ENCODE measurements at places on chromosomes 6 and 20.
A peak's percentile ranks its signal among the peaks of the same experiment; 100 is the strongest.

GRCh38 chr20:18587665-18588573 is at the start of gene DTD1:
TSS of gene DTD1 (plus strand) at chr20:18588054. CDS start at chr20:18588073, 19 bp downstream.
- peak; percentile 68 for DNase-seq

GRCh38 chr6:53944543-53944942 is 149.7 kb downstream of the LRRC1 start:
- DNase-seq, result no peak

DNA sequence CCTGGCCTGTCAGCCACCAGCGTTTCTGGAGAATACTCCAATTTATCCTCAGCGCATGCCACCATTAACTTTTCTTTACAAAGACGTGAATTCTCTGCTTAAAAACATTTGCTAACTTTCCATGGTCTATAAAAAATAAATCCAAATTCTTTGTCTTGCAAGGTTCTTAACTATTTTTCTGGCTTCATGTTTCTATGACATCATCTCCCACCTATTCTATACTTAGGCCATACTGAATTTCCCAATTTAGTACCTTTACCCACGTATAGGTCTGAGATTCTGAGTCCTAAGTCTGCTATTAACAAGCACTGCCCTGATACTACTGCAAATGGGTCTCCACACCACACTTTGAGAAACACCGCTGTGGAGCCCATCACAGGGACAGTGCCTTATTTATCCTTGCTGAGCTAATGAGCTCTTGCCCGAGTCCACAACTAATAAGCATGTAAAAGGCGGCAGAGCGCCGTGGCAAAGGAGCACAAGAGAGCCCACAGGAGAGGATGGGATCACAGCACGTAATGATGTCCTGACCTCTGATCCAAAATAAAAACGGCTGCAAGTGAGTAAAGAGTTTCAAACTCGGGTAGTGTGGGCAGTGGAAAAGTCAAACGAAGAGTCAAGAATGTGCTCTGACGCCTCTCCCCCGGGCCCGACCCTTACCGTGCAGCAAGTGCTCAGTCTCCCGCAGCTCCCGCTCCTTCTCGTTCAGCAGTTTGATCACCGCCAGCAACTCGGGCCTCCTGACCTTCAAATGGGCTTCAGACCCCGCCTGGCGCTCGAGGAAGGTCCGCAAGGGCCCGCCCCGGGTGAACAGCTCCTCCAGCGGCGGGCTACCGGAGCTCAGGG is 519 bp downstream of the MTRF1L start:
- DNase-seq, result no peak

DNA sequence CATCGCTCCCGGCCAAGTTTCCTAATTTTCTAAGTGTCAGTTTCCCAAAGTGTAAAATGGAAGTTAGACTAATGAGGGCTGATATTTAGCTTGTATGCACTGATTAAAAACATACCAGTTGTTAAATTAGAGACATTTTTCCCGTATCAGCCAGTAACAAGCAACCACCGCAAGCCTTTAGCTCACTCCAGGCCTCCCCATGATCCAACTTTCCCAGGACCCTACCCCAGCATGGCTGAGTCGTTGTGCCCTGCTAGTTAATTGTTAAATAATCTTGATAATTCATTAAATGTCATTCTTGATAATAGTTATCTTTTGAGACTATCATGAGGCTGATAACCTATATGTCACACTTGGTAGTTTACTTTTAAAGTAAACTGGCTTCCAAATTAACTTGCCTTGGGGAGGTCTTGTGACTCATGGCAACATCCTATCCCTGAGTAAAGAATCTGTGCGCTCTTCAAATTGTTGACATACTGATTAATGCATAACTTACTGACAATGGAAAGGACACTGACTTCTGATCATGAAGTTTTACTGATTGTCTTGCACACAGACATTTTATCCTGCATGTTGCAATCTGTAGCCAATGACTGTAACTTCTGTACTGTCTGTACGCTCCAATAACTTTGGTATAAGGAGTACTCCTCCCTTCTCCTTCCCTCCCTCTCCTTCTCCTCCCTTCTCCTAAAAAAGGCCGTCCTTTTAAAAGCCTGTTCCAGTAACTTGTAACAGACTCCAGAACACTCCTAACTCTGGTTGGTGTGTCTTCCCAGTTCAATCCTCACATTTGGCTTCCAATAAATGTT is 6.3 kb upstream of the GTF3C6 start:
- no peak for DNase-seq

GRCh38 chr20:4135385-4136077 is 120.2 kb upstream of the RNF24 start:
- no peak for DNase-seq

All from stimulated activated CD8-positive, alpha-beta memory T cell treated with anti-CD3 and anti-CD28 coated beads, Interleukin-2, amount 100 ng/mL, for 1 hour (primary cell).